ENCODE measurements at places on chromosomes 5 and 9.

- DNase-seq, result no peak
Measured at GRCh38 chr9:6383551-6384225, 29.3 kb upstream of the UHRF2 start.

DNA sequence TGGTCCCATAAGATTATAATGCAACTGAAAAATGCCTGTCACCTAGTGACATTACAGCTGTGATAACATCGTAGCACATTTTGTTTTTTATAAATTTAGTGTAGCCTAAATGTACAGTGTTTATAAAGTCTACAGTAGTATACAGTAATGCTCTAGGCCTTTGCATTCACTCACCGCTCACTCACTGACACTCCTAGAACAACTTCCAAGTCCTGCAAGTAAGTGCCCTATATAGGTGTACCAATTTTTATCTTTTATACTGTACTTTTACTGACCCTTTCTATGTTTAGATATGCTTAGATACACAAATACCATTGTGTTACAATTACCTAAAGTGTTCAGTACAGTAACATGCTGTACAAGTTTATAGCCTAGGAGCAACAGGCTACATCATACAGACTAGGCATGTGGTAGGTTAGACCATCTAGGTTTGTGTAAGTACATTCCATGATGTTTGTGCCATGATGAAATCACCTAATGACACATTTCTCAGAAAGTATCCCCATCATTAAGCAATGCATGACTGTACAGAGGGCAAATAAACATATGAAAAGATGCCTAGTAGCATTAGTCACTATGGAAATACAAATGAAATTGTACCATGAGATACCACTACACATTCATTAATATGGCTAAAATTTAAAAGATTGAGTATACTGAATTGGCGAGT, 127.6 kb downstream of the TRPM6 start:
- no peak for DNase-seq

DNA sequence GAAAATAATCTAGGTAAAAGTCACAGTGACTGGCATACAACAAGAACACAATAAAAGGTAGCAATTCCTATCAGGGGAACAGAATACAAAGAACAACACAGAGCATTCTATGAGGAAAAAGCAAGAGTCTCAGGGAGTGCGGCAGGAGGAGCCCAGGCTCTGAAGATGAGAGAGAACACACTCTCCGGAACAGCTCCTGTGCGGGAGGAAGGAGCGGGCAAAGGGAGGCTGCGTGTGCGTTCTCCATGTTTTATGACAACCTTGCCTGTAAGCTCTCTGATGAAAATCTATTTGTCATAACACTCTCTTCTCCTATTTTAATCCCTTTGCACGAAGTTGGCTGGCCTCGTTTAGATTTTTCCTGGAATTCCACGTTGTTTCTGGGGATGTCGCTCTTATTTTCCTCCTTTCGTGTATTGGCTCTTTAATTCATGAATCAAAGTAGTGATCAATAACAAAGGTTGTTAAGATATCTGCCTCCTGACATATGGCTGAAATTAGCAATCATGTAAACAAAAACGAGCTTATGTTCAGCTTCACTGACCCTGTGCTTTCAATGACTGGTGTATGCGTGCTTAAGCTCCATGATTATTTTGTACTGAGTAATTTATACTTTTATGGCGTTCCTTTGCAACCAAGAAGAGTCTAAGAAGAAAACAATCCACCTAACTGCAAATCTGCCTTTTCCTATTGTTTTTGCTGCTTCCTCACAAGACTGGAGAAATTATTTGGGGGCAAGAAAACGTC, 109.5 kb downstream of the MYO10 start:
- DNase-seq, result no peak

DNA sequence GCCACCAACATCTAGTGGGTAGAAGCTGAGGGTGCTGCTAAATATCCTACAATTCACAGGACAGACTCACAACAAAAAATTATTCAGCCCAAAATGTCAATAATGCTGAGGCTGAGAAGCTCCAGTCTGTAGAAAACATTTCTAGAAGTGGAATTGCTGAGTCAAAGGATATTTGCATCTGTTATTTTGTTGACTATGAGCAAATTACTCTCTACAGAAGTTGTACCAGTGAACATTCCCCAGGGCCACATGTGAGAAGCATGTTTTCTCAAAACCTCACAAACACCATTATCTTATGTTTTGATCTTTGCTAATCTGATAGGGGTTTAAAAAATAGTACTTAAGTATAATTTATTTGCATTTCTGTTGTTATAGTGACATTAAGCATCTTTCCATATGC, 15.4 kb downstream of the ITK start:
- no peak for DNase-seq

DNA sequence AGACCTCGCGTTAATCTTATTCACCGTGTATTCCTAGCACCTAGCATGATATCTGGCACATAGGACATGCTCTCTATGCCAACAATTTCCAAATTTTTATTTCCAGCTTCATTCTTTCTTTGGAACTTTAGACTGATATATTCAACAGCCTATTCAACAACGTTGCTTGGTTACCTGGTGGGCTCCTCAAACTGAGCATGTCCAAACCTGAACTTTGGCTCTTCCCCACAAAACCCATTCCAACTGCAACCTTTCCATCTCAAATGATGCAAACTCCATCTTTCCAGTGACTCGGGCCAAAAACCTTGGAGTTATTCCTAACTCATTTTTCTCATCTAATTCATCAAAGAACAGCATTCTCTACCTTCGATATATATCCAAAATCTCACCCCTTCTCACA, 525.2 kb downstream of the AGTPBP1 start:
- no peak for DNase-seq

DNA sequence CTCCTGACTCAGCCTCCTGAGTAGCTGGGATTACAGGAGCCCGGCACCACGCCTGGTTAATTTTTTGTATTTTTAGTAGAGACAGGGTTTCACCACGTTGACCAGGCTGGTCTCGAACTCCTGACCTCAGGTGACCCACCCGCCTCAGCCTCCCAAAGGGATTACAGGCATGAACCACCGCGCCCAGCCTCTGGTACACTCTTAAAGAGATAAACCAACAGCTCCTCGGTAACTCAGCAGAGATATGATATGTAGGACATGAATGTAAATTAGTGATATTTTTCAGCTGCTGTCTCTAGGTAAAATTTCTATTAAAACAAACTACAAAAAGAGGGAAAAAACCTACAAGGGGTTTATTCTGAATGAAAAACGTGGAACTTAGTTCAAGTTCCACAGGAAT, 42.8 kb upstream of the HK3 start:
- DNase-seq, result no peak

DNA sequence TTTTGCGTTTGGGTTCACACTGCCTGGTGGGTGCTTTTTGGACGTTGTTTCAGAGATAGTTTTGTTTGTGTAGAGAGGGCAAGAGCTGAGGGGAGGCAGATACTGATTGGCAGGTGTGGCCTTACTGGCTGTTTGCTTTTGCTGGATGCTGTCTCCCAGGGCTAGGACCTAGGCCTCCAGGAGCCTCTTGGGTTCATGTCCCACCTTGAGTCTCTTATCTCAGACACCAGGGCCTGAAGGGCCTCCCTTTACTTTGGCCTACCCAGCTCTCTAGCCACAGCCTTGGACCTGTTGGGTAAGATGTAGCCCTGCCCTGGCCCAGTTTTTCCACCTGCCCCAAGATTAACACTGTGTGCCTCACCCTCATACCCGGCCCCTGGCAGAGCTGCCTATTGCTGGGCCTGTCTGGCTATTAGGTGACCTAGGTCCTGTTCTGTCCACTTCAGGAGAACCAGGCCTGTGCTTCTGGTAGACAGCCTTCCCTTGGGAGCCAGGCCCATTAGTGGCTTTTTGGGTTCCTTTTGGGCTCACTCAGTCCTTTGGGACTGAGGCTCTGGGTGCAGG, 13.4 kb downstream of the PTPA start:
- no peak for DNase-seq

- no peak for DNase-seq
Measured at GRCh38 chr5:97167435-97167834, 15.6 kb downstream of the RIOK2 start.

- DNase-seq, result no peak
Measured at GRCh38 chr5:139262059-139262741, 31.3 kb upstream of the MATR3 start.

Measured in NCI-H774 (cell line).